Lower leg skin (tissue), 4 donors: ENCODE measurements at places on chromosomes 1 and 21.

DNA sequence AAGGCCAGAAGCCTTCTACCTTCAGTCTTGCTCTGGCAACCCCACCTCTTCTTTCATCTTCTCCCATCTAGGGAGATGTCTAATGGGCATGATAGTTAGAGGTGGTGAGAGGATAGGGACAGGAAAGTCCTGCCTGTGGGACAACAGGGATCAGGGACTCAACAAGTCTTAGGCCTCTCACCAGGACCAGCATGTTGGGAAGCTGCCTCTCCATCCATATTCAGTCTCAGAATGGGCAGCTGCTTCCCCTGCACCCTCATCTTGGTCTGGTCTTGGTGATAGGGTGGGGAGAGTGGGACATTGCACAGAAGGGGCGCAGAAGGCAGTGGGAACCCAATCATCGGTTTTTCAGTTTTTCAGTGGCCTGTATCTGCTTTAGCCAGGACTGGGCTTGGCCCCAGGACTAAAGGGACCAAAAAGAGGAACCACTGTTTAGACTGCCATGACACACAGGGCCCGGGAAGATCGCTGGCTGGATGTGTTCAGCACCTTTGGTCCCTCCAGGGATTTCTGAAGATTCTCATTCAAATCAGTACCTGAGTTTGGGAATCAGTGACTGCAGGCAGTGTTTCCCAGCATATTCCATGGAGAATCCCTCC, 12.7 kb downstream of the RHEX start:
- DNase-seq = no peak

DNA sequence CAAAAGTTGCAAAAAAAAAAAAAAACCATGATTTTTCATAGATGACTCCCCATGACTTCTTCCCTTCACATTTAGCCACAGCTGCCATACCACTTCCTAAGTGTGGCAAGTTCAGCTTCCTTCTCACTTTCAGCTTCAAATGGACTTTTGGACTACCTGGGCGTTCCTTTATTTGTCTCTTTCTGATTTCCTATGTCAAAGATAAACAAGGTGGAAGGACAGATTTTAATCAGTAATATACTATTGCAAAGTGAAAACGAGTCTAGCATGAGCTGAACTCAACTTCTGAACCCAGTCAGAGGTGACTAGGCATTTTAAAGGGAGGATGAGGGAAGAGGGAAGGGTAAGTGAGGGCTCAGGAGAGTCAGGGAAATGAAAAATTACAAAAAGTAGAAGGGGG, 14.4 kb upstream of the SCCPDH start:
- DNase-seq = no peak

- no peak for DNase-seq
These were observed 230.3 kb downstream of the C1orf94 start for GRCh38 chr1:34406833-34407539.

- DNase-seq = no peak
These were observed 26.3 kb upstream of the TINAGL1 start for GRCh38 chr1:31549809-31550620.

DNA sequence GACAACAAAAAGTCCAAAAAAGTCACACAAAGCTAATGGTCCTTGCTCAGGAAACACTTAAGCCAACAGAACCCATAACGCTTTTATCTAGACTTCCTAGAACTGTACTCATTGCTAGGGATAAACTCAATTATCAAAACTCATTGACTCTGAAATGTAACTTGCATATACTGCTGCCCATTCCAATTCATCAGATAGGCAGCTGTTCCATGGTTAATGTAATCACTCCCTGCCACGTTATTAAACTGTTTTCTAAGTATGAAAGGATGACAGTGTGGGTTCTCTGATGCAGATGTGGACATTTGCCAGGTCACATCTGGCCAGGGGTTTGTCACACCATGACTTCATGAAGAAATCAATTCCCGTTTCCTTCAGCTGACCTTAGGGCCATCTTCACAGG, 30.3 kb upstream of the DNAJC11 start:
- DNase-seq = no peak

GRCh38 chr1:102733491-102734236, 374.7 kb downstream of the COL11A1 start:
- no peak for DNase-seq

GRCh38 chr1:88985692-88986091, 6.7 kb downstream of the KYAT3 start:
- DNase-seq = no peak

- no peak for DNase-seq
These were observed 3.0 kb downstream of the PAXBP1 start for GRCh38 chr21:32768530-32768929.

DNA sequence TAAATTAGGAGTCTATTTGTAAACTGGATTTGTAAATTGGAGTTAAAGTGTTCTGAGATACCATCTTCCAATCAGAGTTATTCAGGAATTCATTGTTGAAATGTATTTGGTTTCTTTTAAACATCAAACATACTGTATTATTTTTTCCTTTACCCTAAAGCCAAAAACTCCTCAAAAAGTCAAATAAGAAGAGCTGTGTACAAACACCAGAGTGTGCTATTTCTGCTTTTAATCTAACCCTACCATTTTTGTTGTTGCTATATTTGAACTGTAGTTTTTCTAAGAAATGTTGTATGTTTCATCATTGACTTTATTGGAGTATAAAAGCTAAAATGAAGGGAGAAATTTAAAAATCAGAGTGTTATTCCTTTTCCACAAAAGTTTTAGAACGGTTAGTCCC, 35.8 kb downstream of the SLC30A7 start:
- DNase-seq = no peak

DNA sequence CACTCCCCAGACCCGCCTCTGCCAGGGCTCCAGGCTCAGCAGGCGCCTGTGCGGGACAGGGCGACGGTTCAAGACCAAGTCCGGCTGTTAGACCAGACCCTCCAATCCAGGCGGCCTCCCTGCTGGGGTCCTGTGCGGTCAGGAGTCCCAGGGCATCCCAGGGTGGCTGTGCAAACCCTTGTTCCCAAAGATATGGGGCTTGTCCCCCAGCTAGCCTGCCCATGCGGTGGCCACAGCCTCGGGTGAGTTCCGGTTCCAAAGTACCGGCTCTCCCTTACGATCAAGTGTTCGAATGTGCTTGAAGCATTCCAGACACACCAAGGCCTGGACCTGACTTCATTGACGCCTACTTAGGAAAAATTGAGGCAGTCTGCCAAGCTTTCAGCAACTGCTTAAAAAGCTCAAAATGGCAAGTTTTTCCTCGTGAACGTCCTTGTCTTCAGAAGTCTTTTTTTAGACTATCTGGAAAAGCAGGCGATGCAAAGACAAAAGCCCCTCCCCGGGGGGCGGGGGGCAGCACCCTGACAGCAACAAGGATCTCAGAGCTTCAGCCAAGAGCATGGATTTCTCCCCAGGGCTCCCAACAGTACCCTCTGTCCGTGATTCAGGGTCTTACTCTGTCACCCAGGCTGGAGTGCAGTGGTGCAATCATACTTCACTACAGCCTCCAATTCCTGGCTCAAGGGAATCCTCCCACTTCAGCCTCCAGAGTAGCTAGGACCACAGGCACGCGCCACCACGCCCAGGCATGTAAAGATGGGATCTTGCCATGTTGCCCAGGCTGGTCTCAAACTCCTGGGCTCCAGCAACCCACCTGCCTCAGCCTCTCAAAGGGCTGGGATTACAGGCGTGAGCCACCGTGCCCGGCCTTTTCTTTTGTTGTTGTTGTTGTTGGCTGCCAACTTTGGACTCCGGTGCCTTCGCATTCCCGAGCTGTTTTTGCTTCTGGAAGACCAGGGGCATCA, 2.3 kb downstream of the FAAP20 start:
- no peak for DNase-seq

DNA sequence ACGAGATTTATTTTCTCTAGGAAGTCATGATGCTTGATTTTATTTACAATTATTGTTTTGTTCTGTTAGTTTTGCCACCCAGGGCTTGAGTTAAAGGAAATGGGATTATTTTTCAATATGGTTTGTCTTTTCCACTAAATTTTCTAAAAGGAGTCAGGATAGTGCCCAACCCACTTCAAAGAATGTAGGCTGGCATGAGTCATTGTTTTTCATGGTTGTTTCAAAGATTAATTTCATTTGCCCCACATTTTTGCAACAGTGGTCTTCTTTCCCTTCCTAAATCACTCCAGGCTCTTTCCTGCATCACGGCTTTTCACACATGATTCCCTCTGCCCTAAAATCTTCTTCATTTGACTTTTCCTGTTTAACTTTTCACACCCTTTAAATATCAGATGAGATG, 2.5 kb downstream of the SLAMF6 start:
- no peak for DNase-seq

- DNase-seq = no peak
These were observed 24.4 kb upstream of the IER5 start for GRCh38 chr1:181064011-181064623.

GRCh38 chr1:244369256-244370057, 82.3 kb downstream of the ADSS2 start:
- DNase-seq = peak; percentile 76

GRCh38 chr1:31163866-31164265, 75.8 kb downstream of the NKAIN1 start:
- DNase-seq = no peak
